Activated CD4-positive, alpha-beta T cell treated with anti-CD3 and anti-CD28 coated beads for 1 hour (primary cell): ENCODE measurements at places on chromosomes 4 and X.

DNA sequence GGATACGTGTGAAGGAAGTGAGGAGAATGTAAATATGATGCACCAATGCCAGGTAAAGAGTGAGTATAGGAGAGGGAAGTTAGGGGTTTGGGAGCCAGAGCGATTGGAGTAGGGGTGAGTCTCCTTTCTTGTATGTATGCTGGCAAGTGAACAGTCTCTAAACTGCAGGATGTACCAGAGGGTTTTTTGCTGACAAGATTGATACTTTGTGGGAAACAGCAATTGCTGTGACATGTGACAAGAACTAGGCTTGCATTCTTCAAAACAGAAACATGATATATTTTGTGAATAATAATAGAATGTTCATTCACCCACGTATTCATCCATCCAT lies 706 bp downstream of the CHIC1 start:
- DNase-seq, result no peak

- no peak for DNase-seq
Measured at GRCh38 chrX:109347632-109348031, 134.3 kb downstream of the GUCY2F start.

- no peak for DNase-seq
Measured at GRCh38 chr4:174320494-174321199, 36.9 kb downstream of the CEP44 start.

- peak; percentile 24 for DNase-seq
Measured at GRCh38 chr4:155442267-155443105, 65.7 kb upstream of the MAP9 start.

- no peak for DNase-seq
Measured at GRCh38 chr4:185862340-185862739, 50.3 kb upstream of the SORBS2 start.

- DNase-seq, result no peak
Measured at GRCh38 chr4:185853841-185854240, 41.8 kb upstream of the SORBS2 start.

- no peak for DNase-seq
Measured at GRCh38 chr4:14091966-14092365, 464.4 kb upstream of the BOD1L1 start.

GRCh38 chrX:66015152-66015831 lies 24.6 kb downstream of the VSIG4 start:
- no peak for DNase-seq

GRCh38 chr4:55258152-55258865 lies 87.7 kb upstream of the SRD5A3 start:
- no peak for DNase-seq

- no peak for DNase-seq
Measured at GRCh38 chr4:42398171-42398870, 1.0 kb downstream of the SHISA3 start.

DNA sequence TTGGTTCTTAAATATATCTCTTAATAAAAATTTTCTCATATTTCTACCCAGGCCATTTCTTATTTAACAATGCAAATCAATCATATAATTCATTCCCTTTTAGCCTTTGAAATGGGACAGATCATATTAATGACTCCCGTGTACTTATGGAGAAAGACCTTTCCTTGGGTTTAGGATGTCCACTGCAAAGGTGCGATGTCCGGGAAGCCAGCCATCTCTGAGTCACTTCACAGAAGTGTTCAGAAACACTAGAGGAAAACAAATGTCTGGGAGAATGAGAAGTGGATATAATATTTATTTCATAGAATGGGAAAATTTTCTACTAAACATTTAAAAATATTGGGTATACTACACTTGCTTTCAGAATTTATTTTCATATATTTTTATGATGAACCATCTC lies 15.3 kb downstream of the INTU start:
- no peak for DNase-seq

DNA sequence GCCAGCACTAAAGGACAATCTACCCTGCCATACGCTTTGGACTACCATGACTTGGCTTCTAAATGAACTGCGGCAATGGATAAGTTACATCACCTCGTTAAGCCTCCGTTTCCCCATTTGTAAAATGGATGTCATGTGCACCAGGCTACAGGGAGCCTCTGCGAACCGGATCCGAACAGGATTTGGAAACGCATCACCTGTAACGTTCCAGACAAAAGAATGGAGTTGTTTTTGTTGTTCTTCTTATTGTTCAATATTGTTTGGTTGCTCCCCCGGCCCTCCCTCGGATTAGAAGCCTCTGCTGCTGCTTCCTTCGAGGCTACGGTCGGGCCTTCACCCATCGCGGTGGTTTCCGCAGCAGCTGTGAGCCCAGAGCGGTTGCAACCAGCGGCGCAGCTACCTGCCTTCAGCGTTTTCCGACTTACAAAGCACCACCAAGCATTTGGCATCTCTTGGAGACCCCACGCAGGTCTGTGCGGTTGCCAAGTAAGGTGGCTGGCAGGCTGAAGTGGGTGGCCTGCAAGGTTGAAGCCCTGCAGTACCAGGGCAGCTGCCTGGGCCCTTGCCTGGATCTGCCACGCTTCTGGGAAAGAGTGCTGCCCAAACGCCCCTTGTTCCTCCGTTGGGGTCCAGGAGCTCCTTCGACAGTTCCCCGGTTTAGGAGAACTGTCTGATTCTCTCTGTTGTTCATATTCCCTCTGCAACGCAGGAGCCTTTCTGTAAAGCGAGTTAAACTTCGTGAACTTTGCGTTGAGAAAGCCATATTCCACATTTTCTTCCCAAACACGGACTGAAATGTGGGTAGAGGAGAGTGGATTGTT lies 7.1 kb downstream of the NKX3-2 start:
- no peak for DNase-seq

DNA sequence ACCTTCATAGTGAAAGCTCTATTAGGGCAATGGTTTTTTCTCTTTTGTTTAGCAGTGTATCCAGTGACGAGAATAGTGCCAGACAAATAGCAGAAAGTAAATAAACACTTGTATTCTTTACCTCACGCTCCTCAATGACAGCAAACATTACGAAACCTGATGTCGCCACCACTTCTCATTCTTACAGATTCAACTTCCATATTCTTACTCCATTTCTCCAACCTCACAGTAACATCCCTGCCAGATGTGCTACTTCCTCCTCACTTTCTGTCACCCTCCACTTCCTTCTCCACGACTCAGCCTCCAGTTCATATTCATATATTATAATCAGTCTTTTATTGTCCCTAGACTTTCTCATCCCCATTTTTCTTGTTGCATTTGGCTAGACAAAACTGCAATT lies 1956.2 kb upstream of the AGA start:
- DNase-seq, result no peak

DNA sequence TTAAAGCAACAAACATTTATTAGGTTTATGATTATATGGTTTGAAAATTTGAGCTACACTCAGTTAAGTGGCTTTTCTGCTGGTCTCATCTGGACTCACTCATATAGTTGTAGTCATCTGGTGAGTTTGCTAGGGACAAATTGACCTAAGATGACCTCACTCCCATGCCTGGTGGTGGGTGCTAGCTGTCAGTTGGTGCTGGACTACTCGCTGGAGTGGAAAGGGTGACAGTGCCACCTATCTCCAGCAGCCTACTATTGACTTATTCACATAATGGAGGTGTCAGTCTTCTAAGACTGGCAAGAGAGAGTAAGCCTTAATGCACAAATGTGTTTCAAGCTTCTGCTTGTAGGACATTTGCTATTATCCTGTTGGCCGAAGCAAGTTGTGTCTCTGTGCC lies 88.2 kb downstream of the TASL start:
- DNase-seq, result no peak

DNA sequence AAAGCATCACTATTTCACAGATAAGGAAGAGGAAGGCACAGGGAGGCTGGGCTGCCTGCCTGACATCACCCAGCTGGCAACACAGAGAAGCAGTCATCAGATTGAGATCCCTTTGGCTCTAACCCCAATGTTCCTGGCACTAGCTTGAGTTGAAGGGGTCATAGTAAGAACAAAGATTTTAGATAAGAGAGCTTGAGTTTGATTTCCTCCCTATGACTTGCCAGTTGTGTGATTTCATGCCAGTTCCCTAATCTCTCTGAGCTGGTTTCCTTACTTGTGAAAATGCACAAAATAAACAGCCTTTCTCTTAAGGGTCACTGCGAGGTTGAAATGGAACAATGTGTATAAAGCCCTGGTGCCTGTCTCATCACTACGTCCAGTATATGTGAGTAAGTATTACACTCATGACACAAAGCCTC lies 475.4 kb upstream of the HS3ST1 start:
- DNase-seq, result no peak

DNA sequence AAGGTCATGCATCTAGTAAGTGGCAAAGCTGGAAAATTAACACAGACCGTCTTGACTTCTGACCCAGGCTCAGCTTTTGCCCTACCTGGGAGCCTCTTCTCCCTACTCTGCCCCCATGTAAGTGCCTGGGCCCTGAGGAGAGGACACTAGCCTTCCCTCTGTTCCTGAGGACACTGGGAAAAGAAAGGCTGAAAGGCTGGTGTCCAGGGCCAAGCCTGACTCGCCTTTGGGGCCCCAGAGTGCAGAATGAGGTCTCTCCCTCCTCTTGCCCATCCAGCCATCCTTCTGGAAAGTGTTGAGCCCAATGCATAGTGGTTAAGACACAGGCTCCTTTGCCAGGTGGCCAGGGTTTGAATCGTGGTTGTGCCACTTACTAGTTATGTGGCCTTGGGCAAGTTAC lies 91.5 kb downstream of the PJA1 start:
- no peak for DNase-seq

- DNase-seq, result no peak
Measured at GRCh38 chr4:149754526-149754925, 61.1 kb downstream of the IQCM start.

GRCh38 chr4:47519239-47519883 lies 34.3 kb downstream of the ATP10D start:
- DNase-seq, result no peak

- no peak for DNase-seq
Measured at GRCh38 chr4:188596021-188596420, 456.8 kb downstream of the TRIML1 start.

- DNase-seq, result no peak
Measured at GRCh38 chr4:55547466-55547770, 709 bp upstream of the CLOCK start.

DNA sequence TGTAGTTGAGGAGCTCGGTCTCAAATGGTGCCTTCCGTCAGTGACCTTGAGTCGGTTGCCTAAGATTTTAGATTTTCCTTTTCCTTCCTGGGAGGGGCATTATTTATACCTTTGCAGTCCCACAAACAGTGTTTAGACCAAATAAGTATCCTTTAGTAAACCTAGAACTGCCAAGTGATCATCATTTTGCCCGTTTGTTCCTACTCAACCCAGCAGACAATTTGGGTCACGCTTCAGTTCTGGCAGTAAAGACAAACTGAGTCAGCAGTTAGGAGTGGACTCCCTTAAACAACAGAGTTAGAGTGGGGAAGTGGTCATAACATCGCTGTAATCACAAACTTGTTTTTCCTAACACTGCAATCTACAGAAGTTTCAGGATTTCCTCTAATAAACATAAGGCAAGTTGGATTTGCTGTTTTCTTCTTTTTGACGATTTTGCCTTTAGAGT lies 777 bp upstream of the WDFY3 start:
- DNase-seq, result no peak

- no peak for DNase-seq
Measured at GRCh38 chr4:113483131-113483530, 278.4 kb downstream of the CAMK2D start.

GRCh38 chrX:68978255-68978654 lies 149.4 kb downstream of the EFNB1 start:
- no peak for DNase-seq

DNA sequence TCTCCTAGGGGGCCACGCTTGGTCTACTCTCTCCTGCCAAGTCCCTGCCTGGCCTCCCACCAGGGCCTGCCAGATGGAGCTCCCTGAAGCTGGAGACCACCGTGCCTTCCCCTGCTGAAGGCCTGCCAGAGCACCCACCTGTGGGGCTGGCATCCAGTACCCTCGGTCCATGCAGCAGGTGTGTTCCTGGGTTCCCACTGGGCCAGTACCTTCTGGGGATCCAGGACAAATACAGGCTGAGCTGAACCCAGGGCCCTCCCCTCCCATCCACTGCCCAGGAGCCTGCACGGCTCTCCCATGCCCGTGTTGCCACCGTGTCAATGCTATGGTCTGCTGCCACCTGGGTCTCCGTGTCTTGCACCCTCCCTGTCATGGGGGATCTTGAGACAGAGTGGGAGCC lies 68.8 kb downstream of the ABLIM2 start:
- no peak for DNase-seq

GRCh38 chr4:153151535-153152455 lies 52.4 kb upstream of the TRIM2 start:
- no peak for DNase-seq

DNA sequence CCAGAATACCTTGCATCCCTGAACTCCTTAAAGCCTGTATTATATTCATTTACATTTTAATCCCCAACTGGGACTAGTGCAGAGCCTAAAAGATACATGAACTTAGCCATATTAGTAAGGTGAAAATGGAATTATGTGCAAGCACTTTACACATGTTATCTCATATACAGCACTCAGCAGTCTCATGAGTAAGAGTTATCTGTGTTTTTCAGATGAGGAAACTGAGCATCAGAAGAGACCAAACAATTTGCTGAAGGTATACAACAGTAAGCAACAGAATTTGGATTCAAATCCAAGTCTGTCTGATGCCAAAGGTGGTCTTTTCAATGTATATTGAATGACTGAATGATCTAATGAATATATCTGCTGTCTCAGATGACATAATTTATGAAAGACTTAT lies 12.3 kb downstream of the ATP7A start:
- no peak for DNase-seq

DNA sequence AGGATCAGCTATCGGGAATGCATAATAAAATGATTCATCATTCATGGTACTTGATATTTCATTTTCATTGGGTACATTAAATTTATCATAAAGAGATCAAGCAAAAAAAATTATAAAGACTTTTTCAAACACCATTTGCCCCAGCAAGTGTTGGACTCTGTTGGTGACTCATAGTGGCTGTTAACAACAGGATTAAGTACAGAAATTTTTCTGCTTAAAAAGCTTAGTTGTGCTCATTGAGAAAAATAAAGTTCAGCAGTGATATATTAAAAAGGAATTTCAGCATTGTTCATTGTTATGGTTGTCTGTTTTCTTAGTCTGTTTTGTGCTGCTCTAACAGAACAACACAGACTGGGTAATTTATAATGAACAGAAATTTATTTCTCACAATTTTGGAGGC lies 86.2 kb upstream of the PCDH10 start:
- DNase-seq, result no peak

GRCh38 chr4:140617499-140618248 lies 48.9 kb upstream of the UCP1 start:
- DNase-seq, result no peak
